Kidney (tissue), 22 donors: ENCODE measurements at places on chromosomes 3 and 15.

GRCh38 chr3:23418026-23418425 is 214.9 kb downstream of the UBE2E2 start:
- DNase-seq, result no peak

- no peak for DNase-seq
Observed at GRCh38 chr3:5202222-5202621, 14.7 kb downstream of the EDEM1 start.

GRCh38 chr3:178787960-178788359 is 251.7 kb downstream of the KCNMB2 start:
- no peak for DNase-seq

DNA sequence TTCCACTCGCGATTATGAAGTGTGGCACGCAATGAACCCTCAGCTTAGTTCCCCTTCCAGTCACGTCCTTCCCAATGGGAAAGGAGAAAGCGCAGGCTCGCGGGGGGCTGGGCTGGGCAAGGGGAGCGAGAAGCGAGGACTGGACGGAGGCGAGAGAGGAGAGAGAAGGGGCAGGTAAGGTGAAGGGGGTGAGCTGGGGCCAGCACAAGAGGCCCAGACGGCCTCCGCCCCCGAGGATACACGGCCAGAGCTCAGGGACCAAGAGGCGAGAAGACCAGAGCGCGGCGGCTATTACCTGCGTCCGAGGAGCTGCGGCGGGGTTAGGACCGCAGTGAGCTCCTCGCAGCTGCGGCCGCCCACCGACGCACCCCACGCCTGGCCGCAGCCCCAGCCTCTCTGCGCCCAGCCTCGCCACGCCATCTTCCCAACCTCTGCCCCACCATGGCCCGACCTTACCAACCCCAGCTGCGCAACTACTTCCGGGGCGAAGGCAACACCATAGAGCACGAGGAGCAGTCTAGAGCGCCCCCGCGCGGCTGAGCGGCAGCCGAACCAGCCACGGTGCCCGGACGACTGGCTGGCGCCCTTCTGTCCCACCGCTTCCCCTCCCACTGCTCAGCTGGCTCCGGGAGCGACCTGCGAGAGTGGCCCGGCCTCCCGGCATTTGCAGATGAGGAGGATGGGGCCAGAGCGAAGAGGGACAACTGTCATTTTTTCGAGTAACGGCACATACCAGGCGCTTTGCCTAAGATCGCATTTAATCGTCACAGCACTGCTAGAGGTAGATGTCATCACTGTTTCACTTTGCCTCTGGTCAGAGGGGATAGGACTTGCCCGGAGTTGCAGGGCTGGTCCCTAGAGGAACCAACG is at the start of gene PARL:
TSS of gene PARL (minus strand) at position 454 of the 870 bp plus-strand sequence. CDS start at position 420, 34 bp downstream.
- DNase-seq, result peak; percentile 98

DNA sequence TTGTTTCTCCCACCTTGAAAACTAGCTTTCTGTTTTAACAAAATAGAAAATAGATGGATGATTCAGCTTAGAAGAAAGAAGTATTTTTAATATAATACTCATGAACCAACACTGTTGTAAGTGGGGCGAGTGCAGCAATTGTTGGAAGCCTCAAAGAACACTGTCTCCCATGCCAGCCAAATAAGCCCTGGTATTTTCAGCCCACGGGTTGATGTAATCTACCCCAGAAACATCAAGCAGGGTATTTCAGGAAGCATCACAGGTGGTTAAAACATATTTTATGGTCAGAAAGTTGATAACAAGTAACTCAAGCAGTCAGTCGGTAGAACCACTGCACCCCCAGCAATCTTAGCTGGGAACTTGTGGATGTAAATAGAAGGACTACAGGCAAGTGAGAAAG is 115.9 kb downstream of the SV2B start:
- no peak for DNase-seq

- DNase-seq, result no peak
Observed at GRCh38 chr3:119013951-119014350, 20.7 kb downstream of the IGSF11 start.

DNA sequence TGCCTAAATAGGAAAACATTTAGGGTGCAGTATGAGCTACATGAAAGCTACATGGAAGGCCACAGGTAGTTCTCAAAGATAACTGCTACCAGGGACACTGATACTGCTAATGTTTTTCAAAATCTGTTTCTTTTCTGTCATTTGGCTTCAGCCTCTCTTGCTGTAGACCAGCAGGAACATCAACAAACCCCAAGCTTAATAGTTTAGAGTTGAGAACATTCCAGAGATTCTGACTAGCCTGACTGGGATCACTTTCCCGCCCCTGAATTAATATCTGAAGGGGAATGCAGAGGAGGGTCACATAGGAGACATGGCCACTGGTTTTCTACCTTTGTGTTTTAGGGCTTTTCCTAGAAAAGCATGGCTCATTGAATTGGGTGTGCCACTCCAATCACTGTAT is 16.9 kb upstream of the C3orf38 start:
- DNase-seq, result no peak

- peak; percentile 26 for DNase-seq
Observed at GRCh38 chr15:34722439-34722836, 32.4 kb downstream of the GJD2 start.

GRCh38 chr15:31004220-31004733 is 12.8 kb upstream of the MTMR10 start:
- DNase-seq, result peak; percentile 24
